ENCODE measurements at places on chromosomes 12 and 14.

DNA sequence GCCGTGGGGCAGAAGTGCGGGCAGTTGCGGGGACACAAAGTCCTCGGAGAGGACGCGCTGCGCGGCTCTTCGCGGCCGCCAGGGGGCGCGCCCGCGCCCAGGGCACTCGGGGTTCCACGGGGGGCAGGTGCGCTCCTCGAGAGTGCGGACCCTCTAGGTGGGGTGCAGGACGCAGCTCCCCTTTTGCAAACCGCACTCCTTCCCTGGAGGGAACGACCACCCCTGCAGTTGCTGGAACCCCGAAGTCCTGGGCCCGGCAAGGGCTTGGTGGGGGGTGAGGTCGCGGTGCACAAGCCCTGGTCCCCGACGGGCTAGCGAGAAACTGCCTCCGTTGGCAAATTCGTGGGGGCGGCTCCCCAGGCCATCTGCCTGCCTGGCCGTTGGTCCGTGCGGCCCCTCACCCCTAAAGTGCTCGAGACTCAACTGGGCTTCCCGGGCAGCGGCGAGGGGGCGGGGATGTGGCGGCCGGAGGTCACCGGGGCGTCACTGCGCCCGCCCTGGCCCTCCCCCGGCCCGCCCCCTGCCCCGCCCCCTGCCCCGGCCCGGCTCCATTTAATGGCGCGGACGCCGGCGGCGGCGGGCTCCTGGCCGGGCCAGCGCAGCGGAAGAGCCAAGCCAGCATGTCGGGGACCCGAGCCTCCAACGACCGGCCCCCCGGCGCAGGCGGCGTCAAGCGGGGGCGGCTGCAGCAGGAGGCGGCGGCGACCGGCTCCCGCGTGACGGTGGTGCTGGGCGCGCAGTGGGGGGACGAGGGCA, at the start of gene ADSS1:
Gene ADSS1, plus strand, starts transcription at position 579 of the 756 bp plus-strand sequence. Its CDS starts 42 bp downstream, at position 621.
- DNase-seq = no peak

DNA sequence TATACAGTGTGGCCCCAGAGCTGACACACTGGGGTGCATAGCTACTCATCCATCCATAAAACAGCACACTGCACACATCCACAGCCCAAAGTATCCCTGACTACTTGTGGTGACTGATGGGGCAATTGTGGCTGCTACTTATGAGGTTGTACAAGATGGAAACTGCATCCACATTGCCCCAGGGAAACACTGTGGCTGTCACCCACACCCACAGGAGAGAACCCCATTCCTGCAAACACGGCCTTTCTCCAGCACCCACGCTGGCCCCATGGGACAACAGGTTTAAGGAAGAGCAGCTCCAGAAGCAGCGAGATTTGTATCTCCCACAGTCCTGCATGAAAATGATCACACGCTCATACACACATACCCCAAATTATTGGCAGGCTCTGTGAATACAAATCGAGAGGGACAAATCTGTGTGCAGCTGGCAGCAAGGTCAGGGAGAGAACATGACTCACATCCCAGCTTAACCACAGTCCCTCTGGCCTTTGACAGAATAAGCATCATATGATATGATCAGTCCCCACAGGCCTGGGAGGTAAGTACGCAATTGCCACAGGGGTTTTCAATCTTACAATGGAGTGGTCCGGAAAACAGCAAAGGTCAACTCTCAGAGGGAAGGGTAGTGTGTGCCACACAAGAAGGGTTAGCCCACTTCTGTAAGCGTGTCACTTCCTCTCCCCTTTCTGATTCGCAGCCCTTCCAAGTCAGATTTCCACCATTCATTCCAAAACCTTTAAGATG, 61.9 kb downstream of the ESR2 start:
- DNase-seq = no peak

- no peak for DNase-seq
These were observed 21.6 kb downstream of the NTF3 start for GRCh38 chr12:5453466-5453865.

- no peak for DNase-seq
These were observed 620 bp downstream of the MMP17 start for GRCh38 chr12:131828671-131829355.

GRCh38 chr14:31083781-31084180, 57.6 kb upstream of the STRN3 start:
- DNase-seq = no peak

GRCh38 chr12:26769611-26770010, 63.4 kb downstream of the ITPR2 start:
- DNase-seq = no peak

DNA sequence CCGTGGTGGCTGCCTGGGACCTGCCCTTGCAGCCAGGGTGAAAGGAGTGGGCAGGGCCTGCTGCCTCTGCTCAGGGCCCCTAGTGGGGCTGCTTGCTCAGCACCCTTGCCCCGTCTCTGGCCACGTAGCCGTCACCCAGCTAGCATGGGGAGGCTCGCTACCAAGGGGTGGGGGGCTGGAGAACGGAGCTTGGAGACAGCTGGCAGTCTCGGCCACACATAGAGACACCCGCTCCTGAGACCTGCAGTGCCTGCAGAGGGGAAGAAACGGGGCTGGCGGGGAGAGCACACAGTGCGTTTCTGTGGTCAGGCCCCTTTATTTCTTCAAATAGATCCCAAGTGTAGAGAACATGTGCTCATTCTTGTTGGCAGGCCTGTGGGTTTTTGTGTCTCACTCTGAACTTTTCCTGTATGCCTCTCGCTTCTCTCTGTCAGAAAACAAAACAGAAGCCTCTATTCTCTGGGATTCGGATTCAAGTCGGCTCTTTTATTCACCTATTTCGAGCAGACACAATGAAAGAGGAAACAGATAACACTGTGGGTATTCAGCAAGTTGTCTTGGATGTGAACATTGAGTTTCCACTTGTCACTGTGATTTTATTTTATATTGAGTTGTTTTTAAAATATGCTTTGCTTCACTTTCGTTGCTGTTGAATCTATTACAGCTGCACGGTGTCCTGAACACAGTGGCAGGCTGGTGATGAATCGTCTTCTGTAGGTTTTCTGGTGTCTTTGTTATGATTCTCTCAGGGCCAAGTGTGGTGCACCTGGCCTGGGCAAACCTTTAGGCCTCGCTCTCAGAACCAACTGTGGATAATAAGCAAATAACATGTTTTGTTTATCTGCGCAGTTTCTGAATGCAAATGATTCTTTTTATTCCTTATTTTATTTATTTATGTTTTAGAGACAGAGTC, 26.5 kb downstream of the PACS2 start:
- DNase-seq = no peak

DNA sequence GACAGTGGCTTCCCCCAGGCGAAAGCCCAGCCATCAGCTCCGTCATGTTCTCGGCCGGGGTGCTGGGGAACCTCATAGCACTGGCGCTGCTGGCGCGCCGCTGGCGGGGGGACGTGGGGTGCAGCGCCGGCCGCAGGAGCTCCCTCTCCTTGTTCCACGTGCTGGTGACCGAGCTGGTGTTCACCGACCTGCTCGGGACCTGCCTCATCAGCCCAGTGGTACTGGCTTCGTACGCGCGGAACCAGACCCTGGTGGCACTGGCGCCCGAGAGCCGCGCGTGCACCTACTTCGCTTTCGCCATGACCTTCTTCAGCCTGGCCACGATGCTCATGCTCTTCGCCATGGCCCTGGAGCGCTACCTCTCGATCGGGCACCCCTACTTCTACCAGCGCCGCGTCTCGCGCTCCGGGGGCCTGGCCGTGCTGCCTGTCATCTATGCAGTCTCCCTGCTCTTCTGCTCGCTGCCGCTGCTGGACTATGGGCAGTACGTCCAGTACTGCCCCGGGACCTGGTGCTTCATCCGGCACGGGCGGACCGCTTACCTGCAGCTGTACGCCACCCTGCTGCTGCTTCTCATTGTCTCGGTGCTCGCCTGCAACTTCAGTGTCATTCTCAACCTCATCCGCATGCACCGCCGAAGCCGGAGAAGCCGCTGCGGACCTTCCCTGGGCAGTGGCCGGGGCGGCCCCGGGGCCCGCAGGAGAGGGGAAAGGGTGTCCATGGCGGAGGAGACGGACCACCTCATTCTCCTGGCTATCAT, 663 bp downstream of the PTGER2 start:
- DNase-seq = no peak

- no peak for DNase-seq
These were observed 630.0 kb upstream of the TBX3 start for GRCh38 chr12:115313929-115314328.

- no peak for DNase-seq
These were observed 56.7 kb downstream of the RGS6 start for GRCh38 chr14:71988939-71989338.

GRCh38 chr12:71870416-71870815, 30.9 kb downstream of the TBC1D15 start:
- no peak for DNase-seq
